ENCODE measurements at places on chromosomes 3 and 15. TPM values are rescaled to one million over a fixed set of nuclear protein-coding genes. Genes with fewer than 3 reads are reported as not detected.

Gene LRRC34
- total RNA-seq, result 1.5 TPM

Gene FOXB1
- total RNA-seq, result not detected

Gene BCL2A1
- total RNA-seq, result 183 TPM

GRCh38 chr15:27433604-27434003 lies 462.6 kb downstream of the GABRG3 start:
- DNase-seq, result no peak
- H3K4me3 ChIP-seq, result no peak overlapping the region
- no peaks in the 10 kb centered on the region for H3K4me1 ChIP-seq
- H3K36me3 ChIP-seq, result no peaks in the 10 kb centered on the region

DNA sequence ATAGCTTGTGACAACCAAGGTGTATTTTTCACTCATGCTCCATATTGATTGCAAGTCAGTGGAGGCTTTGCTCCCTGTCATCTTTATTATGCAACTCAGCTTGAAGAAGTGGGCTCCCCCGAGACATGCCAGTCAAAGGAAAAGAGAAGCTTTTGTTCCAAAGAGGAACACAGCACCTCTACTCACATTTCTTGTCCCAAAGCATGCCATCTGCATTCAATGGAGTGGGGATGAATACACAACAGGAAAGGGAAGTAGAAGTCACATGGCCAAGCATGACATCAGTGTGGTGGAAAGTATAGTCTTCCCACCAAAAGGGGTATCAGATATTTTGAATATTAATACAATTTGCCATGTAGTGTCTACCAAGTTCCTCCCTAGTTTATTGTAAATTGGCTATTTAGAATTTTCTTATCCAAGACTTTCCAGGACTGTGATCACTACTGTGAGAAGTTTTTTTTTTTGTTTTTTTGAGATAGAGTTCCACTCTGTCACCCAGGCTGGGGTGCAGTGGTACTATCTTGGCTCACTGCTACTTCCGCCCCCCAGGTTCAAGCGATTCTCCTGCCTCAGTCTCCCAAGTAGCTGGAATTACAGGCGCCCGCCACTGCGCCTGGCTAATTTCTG lies 114.5 kb downstream of the GMPS start:
- no peak for DNase-seq
- H3K27ac ChIP-seq, result no peak overlapping the region
- H3K4me3 ChIP-seq, result no peak overlapping the region
- H3K4me1 ChIP-seq, result no peaks in the 10 kb centered on the region
- no peaks in the 10 kb centered on the region for H3K27me3 ChIP-seq

DNA sequence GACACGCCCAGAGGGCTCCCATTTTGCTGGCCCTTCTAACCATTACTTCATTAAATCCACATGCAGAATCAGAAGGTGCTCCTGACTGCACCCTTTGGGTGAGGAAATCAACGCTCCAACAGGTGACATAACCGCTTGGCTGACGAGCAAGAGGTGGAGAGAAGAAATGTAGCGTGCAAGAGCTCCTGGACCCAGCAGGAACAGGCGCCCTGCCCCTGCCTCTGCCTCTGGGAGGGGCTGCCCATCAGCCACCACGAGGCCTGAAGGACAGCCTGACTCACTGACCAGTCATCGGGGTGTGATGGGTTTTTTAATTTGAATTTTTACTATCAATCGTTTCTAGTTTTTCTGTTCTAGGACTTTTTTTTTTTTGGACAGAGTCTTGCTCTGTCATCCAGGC lies 218.2 kb downstream of the ADAMTS17 start:
- no peaks in the 10 kb centered on the region for H3K4me1 ChIP-seq
- H3K36me3 ChIP-seq, result no peaks in the 10 kb centered on the region
- no peak for DNase-seq
- H3K27ac ChIP-seq, result no peak overlapping the region
- H3K4me3 ChIP-seq, result no peak overlapping the region

DNA sequence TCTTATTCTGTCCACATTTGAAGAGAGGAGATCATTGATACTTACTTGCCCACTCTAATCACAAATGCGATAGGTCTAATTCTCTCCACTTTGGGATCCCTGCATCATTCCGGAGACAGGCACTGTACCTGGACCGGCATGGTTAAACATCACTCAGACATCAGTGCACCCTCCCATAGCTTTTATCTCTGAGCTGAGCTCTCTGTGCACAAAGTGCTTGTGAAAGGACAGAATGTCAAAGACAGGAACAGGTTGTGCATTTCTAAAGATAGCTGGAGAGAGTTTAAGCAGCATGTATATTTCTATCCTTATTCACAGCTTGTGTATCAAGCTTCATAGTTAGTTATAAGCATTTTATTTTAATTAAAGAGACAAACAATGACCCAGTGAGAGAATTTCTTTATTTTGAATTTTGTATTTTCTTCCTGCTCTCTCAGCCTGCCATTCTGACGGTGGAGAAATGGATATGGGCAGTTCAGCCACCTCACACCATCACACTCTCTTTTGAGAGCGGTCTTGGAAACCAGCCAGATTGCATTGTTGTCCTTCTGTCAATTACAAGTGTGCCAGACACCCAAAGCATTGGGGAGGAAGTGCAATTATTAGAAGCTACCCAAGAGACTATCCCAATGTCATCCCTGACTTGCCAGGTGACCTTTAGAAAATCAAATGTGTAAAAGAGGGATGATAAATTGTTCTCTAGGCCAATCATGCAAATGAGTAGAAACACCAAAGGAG lies 65.2 kb upstream of the CHL1 start:
- DNase-seq, result no peak
- H3K36me3 ChIP-seq, result no peaks in the 10 kb centered on the region
- no peak overlapping the region for H3K4me3 ChIP-seq
- no peaks in the 10 kb centered on the region for H3K4me1 ChIP-seq
- no peak overlapping the region for H3K27ac ChIP-seq

DNA sequence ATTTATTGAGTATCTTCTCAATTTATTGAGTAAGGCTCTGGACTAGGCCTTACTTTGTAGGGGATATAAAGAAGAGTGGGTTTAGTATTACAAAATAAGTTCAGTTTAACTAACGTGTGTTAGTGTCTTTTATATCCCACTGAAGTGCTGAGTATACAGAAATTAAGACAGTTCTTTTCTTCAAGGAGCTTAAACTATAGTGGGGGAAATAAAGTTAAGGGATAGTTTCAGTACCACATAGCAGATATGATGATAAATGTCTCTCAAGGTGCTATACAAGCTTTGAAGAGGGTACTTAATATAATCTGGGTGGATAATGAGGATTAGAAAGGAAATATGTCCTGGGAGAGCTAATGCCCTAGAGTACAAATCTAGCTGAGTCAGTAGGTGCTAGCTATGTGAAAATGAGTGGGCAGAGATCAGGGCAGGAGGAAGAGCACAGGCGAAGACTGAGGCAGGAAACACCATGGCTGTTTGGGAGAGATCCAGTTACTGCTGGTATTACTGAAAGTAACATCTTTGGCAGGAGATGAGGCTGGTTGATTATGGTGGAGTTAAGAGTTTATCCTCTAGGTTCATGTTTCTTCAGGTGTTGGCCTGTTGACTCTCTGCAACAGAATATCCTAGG lies 46.0 kb downstream of the TEX9 start:
- no peak overlapping the region for H3K4me3 ChIP-seq
- H3K27ac ChIP-seq, result 0 out of 2 replicates have a peak overlapping the region, but pooled peaks have one; percentile 31
- H3K27me3 ChIP-seq, result no peaks in the 10 kb centered on the region
- peaks cover 3% of the 10 kb centered on the region for H3K4me1 ChIP-seq

- H3K27ac ChIP-seq, result no peak overlapping the region
- H3K4me3 ChIP-seq, result no peak overlapping the region
- H3K27me3 ChIP-seq, result no peaks in the 10 kb centered on the region
- H3K36me3 ChIP-seq, result no peaks in the 10 kb centered on the region
- no peak for DNase-seq
- H3K4me1 ChIP-seq, result no peaks in the 10 kb centered on the region
These were observed 1187.6 kb downstream of the SI start for GRCh38 chr3:163890661-163891060.

- peaks cover 23% of the 10 kb centered on the region for H3K4me1 ChIP-seq
- no peak for DNase-seq
- H3K27me3 ChIP-seq, result no peaks in the 10 kb centered on the region
- H3K4me3 ChIP-seq, result no peak overlapping the region
- H3K27ac ChIP-seq, result no peak overlapping the region
These were observed 8.4 kb downstream of the MYO1E start for GRCh38 chr15:59364248-59364647.

DNA sequence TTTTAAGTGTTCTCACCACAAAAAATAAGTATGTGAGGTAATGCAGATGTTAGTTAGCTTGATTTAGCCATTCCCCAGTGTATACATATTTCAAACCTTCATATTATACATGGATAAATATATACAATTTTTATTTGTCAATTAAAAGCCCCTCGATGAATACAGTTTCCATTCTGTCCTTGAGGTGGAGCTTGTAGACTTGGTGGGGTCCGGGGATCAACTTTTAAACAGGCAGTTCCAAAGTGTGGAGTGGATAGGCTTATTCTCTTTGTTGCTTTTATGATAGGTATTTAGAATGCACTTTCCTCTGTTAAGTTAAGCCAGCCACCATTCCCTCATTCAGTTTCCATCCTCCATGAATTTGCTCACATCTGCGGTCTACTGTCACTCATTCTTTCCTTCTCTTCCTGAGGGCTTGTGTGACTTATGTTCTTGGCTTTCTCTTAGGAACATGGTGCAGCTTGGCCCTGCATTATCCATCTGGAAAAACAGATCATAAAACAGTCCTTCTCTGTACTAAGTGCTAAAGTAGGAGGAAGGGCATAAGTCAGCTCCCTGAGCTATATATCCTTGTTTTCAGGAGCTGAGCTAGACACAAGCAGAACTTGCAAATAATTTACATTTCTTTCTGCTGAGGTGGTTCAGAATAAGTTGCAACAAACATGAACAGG lies 149.1 kb downstream of the NFKBIZ start:
- no peaks in the 10 kb centered on the region for H3K27me3 ChIP-seq
- no peak for DNase-seq
- peaks cover 29% of the 10 kb centered on the region for H3K4me1 ChIP-seq
- no peaks in the 10 kb centered on the region for H3K36me3 ChIP-seq
- no peak overlapping the region for H3K27ac ChIP-seq
